NCI-H2081 (cell line): ENCODE measurements at places on chromosomes 7 and 10.

- DNase-seq, result no peak
Measured at GRCh38 chr10:29860166-29860565, 199.2 kb downstream of the JCAD start.

DNA sequence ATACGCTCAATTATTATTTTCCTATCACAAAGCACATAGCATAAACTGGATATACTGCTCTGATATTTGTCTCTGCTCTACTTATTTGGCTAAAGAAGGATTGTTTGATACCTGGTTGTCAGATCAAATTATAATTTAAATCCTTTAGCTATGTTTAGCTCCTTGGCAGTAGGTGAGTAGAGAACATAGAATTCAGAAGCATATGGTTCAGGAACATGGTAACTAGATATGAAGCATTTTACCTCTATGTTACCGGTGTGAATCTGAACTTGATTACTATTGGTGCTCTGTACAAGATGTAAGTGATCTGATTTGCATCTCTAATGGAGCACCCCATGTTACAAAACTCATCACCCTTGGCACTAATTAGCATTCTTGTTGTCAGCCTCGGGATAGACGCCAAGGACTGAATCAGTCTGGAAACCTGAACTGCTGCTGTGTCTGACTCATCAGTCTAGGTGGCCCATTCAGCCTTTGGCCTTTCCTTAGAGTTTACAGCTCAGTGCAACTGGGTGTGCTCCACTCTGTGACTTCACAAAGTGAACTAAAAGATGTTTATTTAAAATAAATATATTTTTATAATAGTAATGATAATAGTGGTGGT is 12.3 kb upstream of the MYPN start:
- no peak for DNase-seq

GRCh38 chr10:29687421-29688164 is 52.8 kb upstream of the SVIL start:
- DNase-seq, result no peak

- no peak for DNase-seq
Measured at GRCh38 chr10:128009372-128010126, 102.6 kb downstream of the PTPRE start.

GRCh38 chr10:29802171-29802570 is 167.4 kb upstream of the SVIL start:
- DNase-seq, result no peak
